ENCODE measurements at places on chromosomes 7 and 10.

- DNase-seq, result no peak
Observed at GRCh38 chr10:63462442-63462841, 3.3 kb downstream of the JMJD1C start.

GRCh38 chr7:116652793-116653192 lies 19.2 kb upstream of the MET start:
- DNase-seq, result no peak

- DNase-seq, result no peak
Observed at GRCh38 chr7:13032576-13032975, 345.1 kb downstream of the ARL4A start.

DNA sequence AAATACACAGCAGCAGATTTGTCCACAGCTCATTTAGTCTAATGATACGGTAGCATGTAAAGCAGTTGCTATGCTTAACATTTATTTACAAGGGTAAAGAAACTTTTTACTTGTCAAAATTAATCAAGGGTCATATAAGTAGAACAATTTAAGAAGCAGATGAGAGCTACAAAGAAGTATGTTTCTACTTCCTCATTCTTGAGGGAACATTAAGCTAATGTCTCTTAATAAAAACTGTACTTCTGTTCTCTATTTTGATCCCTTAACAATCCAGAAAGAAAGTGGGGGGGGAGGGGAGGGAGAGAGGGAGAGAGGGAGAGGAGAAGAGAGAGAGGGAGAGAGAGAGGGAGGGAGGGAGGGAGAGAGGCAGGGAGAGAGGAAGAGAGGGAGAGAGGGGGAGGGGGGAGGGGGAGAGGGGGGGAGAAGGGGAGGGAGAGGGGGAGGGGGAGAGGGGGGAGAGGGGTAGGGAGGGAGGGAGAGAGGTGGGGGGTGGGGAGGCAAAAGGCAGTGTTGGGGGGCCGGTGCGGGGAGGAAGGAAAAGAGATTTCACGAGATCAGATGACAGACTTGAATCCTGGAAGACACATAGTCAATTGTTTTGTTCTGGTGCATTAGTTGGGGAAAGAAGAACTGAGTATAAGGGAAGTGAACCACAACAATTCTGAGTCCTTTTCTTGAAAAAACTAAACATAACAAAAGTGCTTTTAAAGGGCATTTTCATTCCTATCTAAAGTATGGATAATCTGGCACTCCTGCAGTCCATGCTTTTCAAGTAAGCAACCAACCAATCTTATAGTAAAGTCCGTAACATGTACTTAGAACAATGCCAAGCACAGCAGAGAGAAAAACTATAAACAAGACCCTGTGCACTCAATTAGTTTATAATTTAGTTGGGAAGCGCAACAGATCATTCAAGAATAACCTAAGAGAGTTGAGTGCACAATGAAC lies 128.0 kb downstream of the USP6NL start:
- no peak for DNase-seq
